ENCODE measurements at places on chromosomes 1 and 21.
A peak's percentile ranks its signal among the peaks of the same experiment; 100 is the strongest.

GRCh38 chr1:175154629-175155472, 37.7 kb downstream of the KIAA0040 start:
- DNase-seq: peak; percentile 70

- no peak for DNase-seq
Measured at GRCh38 chr1:54987427-54987826, 7.0 kb downstream of the TMEM61 start.

DNA sequence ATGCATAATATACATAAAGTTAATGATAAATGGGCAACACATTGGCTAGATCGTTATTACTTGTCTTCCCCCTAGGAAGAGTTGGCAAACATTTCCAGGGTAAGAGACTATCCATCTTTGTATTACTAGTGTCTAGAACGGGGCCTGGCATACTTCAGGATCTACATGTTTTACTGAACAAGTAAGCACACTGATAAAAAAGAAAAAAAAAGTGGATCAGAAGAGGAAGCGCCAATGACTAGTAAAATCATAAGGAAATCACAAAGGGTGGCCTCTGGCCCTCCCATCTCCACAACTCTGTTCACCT, 482 bp downstream of the TM2D1 start:
- DNase-seq: no peak

GRCh38 chr1:20480243-20480944, 5.6 kb downstream of the CAMK2N1 start:
- DNase-seq: no peak

DNA sequence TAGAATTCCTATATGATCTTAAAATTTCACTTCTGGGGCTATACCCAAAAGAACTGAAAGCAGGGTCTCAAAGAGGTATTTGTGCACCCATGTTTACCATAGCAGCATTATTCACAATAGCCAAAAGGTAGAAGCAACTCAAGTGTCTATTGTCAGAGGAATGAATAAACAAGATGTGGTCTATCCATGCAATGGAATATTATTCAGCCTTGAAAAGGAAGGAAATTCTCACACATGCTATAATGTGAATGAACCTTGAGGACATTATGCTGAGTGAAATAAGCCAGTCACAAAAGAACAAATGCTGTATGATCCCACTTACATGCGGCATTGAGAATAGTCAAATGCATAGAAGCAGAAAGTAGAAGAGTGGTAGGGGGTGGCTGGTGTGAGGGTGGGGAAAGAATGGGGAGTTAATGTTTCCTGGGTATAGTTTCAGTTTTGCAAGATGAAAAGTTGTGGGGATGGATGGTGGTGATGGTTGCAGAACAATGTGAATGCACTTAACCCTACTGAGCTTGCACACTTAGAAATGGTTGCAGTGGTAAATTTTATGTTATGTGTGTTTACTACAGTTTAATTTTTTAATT, 122.4 kb downstream of the TOMM20 start:
- no peak for DNase-seq

DNA sequence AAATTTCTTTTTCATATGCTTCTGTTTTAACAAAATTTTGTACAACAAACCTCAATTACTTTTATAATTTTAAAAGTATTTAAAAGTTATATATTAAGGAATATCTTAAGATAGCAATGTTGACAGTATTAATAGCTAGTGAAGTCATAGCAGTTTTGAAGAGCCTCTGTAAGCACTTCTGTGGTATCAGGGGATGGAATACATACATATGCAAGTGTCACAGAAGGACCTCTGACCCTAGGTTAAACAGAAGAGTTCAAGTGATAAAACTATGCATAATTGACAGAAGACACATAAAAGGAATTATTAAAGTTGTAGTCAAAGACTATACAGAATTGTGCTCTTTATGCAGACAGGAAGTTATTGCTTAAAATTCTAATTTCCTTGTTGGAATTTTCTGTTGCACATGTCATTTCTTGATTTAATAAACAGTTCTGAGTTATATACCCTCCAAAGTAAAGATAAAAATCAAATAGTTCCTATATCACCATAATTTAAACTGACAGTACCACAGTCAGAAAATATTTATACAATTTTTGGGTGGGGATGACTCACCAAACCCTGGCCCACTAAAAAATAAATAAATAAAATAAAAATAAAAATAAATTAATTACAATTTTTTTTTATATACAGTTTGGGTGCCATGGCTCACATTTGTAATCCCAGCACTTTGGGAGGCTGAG, 27.1 kb downstream of the IPP start:
- DNase-seq: no peak

- DNase-seq: no peak
Measured at GRCh38 chr1:236083650-236084385, 18.9 kb upstream of the NID1 start.

- DNase-seq: no peak
Measured at GRCh38 chr21:42493109-42494060, 2.6 kb downstream of the RSPH1 start.

DNA sequence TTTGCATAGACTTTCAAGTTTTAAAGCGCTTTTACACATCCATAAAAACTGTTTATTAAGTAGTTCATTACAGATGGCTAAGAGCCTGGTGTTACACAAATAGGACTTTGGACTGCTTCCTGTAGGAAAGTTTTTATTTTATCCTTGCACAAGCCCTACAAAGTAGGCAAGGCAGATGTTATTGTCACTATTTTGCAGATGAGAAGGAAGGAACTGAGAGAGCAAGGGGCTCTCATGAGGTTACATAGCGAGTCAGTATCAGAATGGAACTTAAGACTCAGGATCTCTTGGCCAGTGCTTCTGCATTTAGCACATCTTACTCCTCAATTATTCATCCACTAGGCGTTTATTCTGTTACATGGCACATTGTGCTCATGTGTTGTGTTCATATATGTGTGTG, 2.6 kb upstream of the MAPKAPK2 start:
- no peak for DNase-seq

DNA sequence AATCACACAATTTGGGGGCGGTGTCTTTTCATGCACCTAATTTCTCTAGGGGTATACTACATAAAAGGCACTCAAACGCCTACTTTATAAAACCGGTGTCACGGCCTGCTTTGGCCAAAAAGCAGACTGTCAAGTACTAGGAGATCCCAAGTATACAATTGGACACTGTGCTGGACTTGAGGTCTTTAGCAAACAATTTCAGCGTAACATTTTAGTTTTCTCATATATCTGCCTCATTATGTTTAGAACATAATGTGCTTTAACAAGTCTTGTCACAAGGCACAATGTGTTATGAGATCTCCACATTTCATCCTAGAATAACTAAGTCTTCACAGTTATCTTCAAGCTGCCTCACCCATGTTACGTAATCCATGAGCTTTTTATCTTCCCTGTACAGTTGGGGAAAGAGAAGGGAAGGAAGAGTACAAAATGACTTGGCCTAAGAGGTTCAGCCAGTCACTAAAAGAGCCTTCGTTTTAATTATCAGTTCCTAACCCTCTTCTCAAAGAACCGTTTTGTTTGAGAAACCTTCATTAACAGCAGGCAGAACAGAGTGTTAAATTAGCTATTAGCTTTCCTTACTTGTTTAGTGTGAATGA, 1.7 kb downstream of the SSX2IP start:
- DNase-seq: no peak

GRCh38 chr1:209844695-209845407, 17.1 kb downstream of the UTP25 start:
- DNase-seq: no peak

DNA sequence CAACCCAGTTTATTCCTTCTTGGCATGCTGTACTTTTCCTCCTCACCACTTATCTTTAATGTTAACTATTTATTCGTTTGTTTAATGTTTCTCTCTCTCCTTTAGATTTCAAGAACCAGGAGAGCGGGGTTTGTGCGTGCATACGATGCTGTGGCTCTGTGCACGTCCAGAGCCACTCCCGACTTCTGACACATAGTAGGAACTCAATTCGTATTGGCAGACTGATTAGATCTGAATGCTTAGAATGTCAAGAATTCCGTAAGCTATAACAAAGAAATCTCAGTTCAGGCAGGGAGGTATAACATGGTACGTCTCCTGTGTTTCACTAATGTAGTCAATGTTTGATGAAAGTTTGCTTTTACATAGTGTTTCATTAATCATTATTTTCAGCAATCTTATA, 7.3 kb upstream of the GRIK1 start:
- DNase-seq: no peak

GRCh38 chr1:41101076-41101475, 79.6 kb upstream of the SLFNL1 start:
- DNase-seq: no peak

GRCh38 chr1:199087144-199087543, 448.3 kb downstream of the PTPRC start:
- no peak for DNase-seq

DNA sequence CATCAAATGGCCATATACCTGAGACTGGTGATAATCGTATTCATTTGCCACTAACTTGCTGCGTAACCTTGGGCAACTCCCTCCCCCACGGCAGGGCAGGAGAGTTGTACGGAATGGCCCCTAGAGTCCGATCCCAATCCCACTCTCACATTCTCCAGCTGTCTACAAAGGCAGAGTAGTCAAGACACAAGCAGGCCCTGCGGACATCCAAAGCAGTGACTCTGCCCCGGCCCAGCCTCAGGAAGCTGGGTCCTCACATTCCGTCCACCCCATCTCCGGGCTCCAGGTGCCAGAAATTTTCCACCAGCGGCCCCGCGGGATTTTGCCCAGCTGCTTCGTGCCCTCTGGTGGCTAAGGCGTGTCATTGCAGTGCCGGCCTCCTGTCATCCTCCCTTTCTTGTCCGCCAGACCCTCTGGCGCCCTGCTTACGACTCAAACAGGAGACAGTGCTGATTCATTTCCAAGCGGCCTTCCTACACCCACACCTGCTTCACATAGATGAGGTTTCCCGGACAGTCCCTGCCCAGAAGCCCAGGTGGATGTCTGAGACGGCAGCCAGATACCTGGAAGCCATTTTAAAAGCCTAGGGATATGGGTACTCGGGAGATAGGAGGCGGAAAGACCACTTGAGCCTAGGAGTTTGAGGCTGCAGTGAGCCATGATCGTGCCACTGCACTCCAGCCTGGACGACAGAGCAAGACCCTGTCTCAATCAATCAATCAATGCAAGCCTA, 2.9 kb upstream of the S100A2 start:
- peak; percentile 69 for DNase-seq

DNA sequence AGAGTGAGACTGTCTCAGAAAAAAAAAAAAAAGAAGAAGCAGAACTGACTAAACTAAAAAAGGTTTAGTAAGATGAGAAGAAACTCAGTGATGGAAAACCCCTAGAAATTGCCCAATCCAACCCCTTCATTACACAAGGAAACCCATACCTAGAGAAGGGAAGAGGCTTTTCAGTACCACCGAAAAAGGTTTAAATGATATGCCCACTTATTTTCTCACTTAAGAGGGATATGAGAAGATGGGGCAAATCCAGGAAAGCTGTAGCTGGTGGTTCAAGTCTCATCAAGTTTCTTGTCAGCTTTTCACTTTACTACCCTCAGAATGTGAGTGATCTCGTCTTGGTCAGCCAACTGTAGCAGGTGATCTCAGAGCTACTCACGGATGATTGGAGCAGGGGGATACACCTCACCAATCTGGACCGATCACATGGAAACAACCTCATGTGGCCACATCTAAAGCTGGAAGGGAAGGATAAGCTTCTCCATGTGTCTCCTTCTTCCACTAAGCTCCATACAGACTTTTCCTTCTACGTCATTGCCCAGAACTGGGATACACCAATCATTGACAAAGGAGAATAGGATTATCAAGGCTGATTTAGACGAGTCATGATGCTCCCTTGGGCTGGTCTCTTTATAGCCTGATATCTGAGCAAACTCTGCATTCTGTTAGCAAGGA, 126.7 kb upstream of the POU3F1 start:
- no peak for DNase-seq

DNA sequence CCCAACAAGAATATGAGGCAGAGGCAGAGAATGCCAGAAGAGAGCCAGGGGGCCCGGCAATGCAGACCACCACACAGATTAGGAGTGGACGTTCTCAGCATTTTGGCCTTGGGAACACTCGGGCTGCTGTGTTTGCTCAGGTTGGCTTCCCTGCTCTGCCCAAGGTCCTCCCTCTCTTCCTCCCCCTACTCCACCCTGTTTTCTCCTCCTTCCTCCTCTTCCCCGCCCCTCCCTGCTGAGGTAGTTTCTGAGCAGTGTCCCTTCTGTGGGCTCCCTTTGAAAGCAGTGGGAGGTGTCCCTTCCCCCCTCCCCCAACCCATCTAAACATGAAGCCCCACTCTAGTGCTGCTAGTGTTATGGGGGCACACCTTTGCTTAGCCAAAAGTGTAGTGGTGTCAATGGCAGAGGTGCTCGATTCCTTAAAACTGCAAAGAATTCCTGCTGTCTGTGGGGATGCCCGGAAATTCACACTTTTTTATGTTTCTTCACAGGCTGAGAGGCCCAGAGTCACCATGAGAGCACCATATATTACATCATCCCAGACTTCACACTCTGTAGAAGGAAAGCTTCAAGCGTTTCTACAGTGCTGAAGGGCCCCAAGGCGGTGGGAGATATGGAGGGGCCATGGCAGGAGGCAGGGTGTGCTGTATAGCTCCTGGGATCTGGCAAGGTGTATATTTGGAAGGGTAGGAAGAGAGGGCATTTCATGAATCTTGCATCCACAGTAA, at the start of gene HHIPL2:
HHIPL2 (minus strand) TSS at position 161 of the 728 bp plus-strand sequence; CDS start at position 101, 60 bp downstream.
- DNase-seq: no peak

DNA sequence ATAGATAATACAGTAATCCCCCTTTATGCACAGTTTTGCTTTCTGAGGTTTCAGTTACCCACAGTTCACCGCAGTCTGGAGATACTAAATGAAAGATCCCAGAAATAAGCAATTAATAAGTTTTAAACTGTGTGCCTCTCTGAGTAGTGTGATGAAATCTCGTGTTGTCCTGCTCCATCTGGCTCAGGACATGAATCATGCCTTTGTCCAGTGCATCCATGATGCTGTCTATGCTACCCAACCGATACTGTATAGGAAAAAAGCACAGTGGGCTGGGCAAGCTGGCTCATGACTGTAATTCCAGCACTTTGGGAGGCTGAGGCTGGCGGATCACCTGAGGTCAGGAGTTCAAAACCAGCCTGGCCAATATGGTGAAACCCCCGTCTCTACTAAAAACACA, 85.0 kb upstream of the SLC2A1 start:
- DNase-seq: no peak

DNA sequence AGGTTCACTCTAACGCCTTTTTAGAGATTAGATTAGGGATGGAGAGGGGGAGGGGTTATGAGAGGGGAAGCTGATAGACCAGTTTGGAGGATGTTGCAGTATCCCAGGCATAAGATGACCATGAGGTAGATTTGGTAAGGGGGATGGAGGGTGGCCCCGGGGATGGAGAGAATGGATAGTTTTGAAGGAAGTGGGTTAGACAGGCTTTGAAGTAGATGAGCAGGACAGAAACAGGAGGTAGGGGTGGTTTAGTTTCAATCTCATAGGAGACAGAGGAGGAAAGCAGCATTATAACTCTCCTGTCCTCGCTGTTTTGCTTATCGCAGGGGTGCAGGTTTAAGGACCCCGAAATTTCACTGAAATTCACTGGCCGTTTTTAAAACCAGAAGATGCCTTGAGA, 11.8 kb downstream of the UBIAD1 start:
- DNase-seq: no peak

- DNase-seq: no peak
Measured at GRCh38 chr1:210669951-210670350, 341.2 kb downstream of the HHAT start.

GRCh38 chr21:24939291-24939690, 668.0 kb downstream of the MRPL39 start:
- no peak for DNase-seq

All from stimulated activated CD4-positive, alpha-beta T cell treated with anti-CD3 and anti-CD28 coated beads, Interleukin-12 subunit alpha, Interleukin-12 subunit beta, amount 100 ng/mL, for 24 hours (primary cell).